ENCODE measurements at places on chromosomes 6 and 20.

- no peak for DNase-seq
Observed at GRCh38 chr20:61734733-61735502, 330.8 kb downstream of the TAF4 start.

DNA sequence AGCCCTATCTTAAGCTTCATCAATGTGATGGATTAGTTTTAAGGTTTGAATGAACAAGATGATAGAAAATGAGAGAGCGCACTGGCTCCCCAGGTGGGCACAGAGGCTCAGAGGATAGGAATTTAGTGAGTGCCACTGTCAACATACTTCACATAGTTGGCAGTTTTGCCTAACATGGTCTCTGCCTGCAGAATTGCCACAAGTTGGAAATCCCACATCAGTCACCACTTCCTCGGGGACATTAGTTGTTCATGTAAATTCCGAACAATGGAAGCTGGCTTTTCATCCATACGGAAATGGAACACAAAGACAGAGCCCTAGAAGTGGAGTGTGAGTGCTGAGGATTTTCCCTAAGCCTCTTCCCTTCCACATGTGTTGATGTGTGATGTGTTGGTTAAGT is 123.9 kb upstream of the PHACTR1 start:
- DNase-seq, result no peak

DNA sequence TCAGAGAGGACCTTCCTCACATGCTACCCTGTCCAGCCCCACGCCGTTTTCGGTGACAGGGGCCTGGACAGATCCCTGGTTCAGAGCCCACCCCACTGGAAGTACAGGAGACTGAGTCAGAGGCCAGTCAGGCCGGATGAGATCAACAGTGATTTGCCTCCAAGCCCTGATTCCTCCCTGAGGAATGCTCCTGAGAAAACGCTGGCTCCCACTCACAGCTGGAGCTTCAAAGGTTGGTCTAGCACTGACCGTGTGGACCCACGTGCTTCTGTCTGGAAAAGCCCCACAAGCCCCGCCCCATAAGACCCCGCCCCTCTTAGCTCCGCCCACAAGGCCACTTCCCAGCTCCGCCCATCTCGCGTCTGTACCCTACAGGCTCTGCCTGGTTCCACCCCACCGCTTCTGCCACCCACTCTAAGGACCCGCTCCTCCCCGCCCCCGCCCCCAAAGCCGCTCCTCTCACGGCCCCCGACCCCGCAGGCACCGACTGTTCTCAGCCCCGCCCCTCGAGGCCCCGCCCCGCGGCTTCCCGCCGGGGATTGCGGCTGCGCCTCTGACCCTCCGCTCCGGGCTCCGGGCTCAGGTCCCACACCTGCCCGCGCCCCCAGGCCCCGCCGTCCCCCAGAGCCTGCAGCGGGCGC is 64.9 kb upstream of the BHLHE23 start:
- DNase-seq, result peak; percentile 24

DNA sequence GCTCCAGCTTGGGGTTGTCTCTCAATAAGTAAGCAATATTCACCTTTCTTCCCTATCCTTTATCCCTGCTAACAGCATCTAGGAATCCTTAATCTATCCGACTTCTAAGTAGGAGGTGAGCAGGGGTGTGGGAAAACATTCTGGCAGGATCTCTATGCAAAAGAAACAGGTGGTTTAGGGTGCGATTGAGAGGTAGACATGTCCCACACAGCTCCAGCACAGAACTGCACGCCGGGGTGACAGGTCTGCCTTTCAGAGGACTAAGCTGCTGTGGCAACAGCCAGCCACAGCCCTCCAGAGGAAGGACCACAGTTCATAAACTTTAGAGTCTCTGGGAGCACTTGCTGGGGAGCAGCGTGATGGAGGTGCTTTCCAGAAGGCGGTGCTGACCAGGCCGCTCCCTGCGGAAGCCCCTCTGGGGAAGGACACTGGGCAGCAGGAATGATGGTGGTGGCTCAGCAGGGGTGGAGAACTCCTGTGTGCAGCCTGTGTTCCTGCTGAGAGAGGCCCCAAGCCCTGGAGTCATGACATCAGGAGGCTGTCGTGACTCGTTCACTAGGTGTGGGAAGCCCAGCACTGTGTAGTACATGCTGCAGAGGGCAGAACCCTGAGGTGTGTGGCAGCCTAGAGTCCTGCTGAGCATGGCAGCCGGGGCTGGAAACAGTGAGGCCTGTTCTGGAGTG is 509.6 kb downstream of the PRKN start:
- no peak for DNase-seq

- DNase-seq, result no peak
Observed at GRCh38 chr6:73566954-73567591, 46.2 kb upstream of the EEF1A1 start.

- DNase-seq, result no peak
Observed at GRCh38 chr6:64729522-64729921, 977.5 kb downstream of the EYS start.

- DNase-seq, result no peak
Observed at GRCh38 chr6:114155763-114156162, 184.8 kb upstream of the HDAC2 start.

DNA sequence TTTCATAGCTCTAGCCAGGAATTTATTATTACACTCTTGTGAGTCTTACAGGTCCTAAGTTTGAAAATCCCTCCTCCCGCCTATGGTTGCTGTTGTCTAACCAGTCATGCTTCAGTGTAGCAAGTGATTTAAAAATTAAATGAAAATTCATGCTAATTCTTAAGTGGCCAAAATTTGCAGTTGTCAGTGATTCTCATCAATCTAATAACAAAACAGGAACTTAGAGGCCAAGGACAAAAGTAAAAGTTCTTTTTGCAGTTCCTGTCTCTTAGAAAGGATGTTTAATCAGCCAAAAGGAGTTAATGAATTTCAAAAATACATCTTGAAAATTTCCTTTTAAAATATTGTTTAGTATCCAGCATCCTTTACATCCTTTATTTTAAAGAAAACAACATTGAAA is 36.3 kb downstream of the VTA1 start:
- DNase-seq, result no peak

DNA sequence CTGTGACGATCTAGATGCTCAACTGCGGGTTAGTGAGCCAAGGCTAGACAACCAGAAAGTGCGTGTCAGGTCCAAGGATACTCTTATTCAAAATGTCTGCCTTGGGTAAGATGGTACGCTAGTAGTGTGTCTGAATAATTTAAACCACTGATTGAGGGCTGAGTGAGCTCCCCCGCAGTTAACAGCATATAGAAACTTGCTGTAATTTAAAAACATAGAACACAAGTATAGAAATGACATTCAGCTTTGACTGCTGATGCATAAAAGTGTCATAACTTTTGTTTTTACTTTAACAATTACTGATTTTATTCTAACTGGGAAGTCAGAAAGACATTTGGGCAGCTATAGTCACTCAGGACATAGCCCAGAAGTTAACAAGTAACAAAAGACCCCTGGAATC is 45.6 kb upstream of the SLC22A1 start:
- DNase-seq, result no peak

DNA sequence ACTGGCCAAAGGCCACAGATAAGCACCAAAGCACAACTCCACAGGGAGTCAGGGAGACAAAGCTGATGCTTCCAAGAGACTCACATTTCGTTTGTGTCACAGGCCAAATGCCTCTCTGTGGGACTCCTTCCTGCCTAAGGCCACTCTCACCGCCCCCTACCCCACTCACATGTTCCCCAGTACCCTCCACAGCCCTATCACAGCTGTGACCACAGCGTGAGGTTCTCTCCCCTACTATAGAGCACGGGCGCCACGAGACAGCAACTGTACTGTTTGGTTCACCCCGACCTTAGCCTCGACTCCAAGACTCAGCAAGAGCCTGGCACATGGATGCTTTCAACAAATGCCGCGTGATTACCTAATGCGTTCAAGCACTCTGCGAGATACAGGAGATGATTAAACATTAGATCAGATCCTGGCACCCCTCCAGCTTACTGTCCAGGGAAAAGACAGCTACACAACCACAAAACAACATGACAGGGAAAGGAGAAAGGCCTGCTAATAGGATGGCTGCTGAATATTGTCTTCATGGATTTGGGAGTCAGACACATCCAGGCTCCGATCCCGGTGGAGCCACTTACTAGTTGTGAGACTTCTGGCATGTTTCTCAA is 105.5 kb downstream of the AGPAT4 start:
- DNase-seq, result peak; percentile 90

- no peak for DNase-seq
Observed at GRCh38 chr20:3814928-3815495, 5.3 kb upstream of the AP5S1 start.

DNA sequence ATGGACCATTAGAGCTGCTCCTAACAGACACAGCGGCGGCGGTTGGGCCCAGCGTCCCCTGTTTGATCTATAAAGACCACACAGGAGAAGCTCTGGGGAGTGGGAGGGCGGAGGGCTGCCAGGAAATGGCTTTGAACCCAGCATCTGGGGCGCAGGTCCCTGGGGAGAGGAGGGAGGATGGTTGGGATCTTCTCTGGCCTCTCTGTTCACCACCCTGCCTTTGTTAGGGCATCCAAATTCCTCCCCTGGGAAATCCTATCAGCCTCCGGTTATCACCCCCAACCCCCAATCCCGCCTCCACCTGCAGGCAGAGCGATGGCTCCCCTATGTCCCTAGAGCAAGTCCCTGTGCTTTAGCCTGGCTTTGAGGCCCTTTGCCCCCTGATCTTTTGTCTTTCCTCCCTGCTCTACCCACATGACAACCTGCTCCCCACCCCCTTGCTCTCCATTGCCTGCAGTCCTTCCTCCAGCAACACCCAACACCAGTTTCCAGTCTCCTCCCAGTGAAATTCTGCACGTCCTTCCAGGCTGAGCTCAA is 7.1 kb downstream of the XKR7 start:
- no peak for DNase-seq
